ENCODE measurements at places on chromosomes 2 and 18.

- no peak for DNase-seq
Observed at GRCh38 chr2:172806996-172807395, 71.4 kb downstream of the RAPGEF4 start.

DNA sequence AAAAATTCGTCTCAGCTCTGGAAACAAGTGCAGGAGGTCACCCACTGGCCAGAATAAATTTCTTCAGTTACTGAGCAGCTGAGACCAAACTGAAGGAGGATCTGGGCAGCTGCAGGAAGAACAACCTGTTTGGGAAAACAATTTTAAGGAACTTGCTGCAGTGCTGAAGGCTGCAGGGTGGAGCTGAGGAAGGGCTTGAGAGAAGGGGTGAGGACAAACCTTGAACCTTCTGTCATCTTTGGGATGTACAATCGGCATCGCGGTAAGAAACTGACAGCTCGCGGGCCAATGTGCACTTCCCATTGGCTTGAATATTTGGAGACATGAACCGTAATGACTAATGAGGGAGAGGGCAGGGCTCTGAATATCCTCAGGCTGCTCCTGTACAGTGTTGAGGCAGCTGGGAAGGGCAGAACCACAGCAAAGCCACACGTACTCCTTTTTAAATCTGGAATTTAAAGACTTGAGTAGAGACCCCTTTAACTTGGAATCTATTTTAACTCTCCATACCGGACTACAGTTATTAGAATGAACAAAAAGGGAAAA lies 90.3 kb downstream of the TACR1 start:
- DNase-seq: no peak

DNA sequence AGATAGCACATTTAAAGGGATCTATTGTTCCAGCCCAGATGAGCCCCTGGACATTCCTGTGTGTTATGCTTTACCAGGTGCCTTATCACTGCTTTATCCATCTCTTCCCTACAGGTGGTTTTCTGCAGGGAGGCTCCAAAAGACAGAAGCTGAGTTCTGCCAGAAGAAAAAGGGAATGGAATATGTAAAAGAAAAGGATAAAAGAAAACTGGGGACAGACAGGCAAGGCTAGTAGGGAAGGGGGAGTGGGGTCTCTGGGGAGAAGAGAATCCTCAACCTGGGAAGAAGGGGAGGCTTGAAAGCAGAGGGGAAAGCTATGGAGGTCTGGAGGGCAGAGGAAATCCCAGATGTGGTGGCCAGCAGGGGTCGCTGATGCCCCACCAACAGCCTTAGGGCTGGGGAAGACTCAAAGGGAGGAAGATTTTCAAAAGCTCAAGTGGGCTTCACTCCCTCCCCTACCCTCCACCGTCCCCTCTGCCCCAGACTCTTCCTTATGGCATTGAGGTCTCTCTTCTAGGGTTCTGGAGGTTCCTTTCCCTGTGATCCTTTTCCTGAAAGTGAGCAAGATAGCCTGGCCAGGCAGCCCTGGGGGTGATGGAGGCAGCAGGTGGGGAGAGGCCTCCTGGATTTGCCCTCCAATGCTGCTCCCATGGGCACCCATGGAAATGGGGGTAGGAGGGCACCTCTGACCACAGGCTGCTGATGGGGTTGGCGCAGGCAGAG lies 178.1 kb upstream of the PKDCC start:
- peak; percentile 29 for DNase-seq

- DNase-seq: peak; percentile 79
Observed at GRCh38 chr18:77086034-77086433, 46.5 kb downstream of the MBP start.

DNA sequence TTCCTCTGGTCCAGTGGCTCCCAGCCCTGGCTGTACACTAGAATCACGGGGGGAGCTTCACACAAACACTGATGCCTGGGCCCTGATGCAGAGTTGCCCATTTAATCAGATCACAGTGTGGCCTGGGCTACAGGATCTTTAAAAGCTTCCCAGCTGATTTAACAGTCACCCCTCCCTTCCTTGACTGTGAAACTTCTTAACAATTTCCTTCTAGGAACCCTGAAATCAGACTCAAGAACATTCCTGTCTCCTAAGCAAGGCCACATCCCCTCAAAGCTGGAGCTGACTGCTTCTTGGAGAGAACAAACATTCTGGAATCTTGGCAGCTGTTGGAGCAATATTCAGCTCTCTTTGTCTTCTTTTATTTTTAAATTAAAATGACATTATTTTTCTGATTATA lies 88.7 kb downstream of the ADD2 start:
- DNase-seq: no peak

- no peak for DNase-seq
Observed at GRCh38 chr18:36629138-36629530, 199.7 kb downstream of the TPGS2 start.

DNA sequence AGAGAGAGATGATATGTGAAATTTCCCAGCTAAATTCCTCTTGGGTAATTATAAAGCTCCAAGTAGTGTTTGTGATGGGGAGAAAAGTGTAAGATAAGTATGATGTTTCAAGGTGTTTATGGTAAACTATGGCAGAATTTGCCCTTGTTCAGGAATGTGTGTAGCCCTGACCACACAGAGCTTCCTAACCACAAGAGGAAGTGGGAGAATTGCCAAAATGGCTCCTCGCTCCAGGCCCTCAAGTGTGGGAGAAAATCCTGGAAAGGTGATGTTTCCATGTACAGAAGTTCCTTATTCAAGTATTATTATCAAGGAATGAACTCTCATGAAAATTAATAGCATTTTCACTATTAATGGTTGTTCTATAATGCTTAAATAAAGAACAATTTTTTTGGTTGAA lies 878.3 kb downstream of the TDRD15 start:
- no peak for DNase-seq

GRCh38 chr2:120254178-120254577 lies 1.5 kb downstream of the RALB start:
- no peak for DNase-seq

GRCh38 chr18:49859021-49859359 lies 45.7 kb upstream of the ACAA2 start:
- DNase-seq: no peak

GRCh38 chr2:237300739-237301138 lies 113.2 kb downstream of the COL6A3 start:
- no peak for DNase-seq

DNA sequence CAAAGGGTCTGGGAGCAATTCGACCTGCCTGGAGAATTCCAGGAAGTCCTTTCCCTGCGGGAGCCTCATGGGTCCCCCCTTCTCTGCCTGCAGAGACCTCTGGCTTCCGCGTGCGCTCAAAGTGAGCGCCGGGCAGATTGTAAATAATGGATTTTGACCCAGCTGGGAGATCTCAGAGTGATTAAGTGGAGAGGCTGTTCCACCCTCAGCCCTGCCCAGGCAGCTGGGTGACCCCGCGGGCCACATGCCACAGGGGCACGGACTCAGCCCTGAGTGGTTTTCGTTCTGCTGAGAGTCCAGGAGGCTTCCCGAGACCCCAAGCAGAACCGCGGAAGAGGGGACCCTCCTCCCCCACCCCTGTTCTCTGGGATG lies 1.2 kb downstream of the KCNG2 start:
- DNase-seq: no peak

GRCh38 chr18:28032177-28032576 lies 144.8 kb downstream of the CDH2 start:
- no peak for DNase-seq

DNA sequence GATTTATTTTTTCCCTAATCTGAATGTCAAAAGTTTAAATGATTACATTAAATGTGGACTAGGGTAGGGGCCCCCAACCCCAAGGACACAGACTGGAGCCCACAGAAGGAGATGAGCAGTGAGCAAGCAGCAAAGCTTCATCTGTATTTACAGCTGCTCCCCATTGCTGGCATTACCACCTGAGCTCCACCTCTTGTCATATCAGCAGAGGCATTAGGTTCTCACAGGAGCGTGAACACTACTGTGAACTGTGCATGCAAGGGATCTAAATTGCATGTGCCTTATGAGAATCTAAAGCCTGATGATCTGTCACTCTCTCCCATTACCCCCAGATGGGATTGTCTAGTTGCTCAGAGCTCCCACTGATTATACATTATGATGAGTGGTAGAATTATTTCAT lies 3.8 kb downstream of the MOB1A start:
- DNase-seq: no peak

DNA sequence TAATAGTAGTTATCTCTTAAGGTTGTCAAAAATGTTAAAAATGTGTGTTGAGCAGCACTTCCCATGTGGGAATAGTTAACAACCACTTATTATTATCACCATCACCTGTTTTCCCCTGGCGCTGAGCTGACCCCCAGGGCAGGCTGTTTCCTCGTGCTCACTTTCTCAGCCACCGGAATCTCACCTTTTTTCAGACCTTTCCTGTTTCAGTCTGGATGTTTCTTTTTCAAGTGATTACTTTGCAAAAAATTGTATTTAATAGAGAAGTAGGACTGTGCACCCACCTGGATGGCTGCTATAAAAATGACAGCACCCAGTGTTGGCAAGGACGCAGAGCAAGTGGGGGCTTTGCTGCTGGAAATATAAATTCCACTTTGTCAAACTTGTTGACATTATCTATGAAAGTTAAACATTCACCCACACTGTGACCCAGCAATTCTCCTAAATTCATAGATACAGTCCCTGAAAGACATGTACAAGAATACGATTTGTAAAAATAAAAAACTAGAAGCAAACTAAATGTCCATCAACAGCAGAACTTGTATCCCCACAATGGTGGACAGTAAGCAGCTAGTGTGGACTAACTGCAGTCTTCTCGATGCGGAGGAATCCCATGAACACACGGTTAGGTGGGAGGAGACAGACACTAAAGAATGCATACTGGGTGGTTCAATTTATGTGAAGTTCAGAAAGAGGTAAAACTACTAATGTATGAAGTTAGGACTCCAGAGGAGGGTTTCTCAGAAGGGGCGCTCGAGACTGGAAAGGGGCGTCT lies 66.5 kb downstream of the SOWAHC start:
- no peak for DNase-seq

DNA sequence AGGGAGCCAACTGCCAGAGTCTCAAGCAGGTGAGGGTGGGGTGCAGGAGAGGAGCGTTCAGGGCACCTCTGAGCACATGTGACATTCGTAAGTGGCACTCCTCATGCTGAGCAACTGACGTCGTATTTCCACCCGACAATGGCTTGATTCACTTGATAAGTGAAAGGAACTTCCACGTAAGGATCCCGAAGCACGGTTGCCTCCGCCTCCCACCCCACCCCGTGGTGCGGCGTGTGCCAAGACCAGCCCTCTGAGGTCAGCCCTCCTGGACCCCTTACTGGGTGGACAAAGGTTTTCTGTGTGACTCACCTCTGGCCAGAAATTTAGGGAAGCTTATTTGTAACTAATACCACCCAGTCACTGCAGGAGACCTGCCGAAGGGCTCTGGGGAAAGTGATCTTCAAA lies 59.9 kb downstream of the AGAP1 start:
- no peak for DNase-seq

DNA sequence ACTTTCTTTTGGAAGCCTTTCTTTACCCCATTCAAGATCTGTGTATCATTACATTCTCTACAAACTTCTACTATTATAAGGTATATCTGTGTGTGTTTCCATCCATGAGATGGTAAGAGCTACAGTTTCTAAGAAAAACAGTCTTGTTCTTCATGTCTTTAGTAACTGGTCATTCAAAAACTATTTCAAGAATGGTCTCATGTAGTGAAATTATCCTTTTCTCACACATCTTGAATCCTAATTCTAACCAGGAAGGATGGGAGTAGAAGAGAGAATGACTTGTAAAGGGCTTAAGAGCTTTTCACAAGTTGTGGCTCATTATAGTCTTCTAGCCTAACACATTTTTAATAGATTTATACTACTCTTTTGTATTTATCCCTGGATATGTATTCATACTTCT lies 47.3 kb downstream of the ROCK1 start:
- DNase-seq: no peak

GRCh38 chr2:36387258-36387916 lies 31.8 kb downstream of the CRIM1 start:
- DNase-seq: no peak

DNA sequence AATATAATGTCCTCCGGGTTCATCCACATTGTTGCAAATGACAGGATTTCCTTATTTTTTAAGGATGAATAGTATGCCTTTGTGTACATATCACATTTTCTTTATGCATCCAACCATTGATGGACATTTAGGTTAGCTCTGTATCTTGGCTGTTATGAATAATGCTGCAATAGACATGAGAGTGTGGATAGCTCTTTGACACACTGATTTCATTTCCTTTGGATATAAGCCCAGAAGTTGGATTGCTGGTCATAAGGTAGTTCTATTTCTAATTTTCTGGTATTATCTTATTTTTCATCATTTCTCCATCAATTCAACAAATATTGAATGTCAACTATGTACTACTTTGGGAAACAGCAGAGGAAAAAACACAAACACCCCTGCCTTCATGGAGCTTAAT lies 423.3 kb downstream of the MTX2 start:
- DNase-seq: no peak

- peak; percentile 86 for DNase-seq
Observed at GRCh38 chr2:121721926-121722325, 14.7 kb downstream of the NIFK start.
